ENCODE measurements at places on chromosomes 4 and X. TPM values are rescaled to one million over a fixed set of nuclear protein-coding genes. Genes with fewer than 3 reads are reported as not detected.

USP17L20 gene
- not detected for total RNA-seq

DNA sequence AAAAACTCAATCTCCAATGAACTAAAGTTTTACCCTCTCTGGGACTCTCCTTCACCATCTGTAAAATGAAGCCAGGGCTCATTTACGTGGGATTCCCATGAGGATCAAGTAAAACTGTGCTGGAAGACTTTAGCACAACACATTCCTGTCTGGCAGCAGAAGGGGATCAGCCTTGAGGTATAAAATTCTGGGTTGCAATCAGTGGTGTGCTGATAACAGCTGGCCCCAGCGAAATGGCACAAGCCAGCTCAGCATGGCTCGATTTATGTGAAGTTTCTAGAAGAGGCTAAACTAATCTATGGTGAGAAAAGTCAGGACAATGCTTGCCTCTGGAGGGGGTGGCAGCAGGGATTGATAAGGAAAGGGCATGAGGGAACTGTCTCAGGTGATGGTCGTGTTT, 28.4 kb downstream of the ZNF630 start:
- H3K4me1 ChIP-seq = peaks cover 1% of the 10 kb centered on the region
- no peak overlapping the region for H3K4me3 ChIP-seq
- H3K27me3 ChIP-seq = no peaks in the 10 kb centered on the region
- DNase-seq = no peak
- no peaks in the 10 kb centered on the region for H3K36me3 ChIP-seq
- no peak overlapping the region for H3K27ac ChIP-seq

DMP1 gene
- not detected for total RNA-seq

DNA sequence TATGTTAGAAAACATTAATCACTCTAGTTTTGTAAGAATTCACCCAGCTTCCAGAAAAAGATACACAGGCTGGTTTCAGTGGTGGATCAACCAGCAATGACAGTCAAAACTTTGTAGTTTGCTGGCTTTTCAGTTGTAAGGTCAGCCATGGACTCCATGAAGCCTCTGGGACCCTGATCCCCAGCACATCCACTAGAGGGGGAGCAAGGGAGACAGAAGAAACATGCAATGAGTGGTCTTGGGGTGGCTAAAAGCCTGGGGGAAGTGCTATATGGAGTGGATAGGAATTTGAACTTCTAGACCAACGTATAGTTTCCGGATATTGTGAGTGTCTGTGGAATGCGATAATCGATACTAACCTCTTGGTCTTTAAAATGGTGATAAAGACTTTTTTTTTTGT, 72.7 kb downstream of the AFF2 start:
- no peaks in the 10 kb centered on the region for H3K27me3 ChIP-seq
- H3K36me3 ChIP-seq = no peaks in the 10 kb centered on the region
- H3K27ac ChIP-seq = no peak overlapping the region

Measured in activated naive CD8-positive, alpha-beta T cell treated with anti-CD3 and anti-CD28 coated beads, Interleukin-2, amount 10 ng/mL, durations not matched to agents 7 days and 5 days (primary cell).